ENCODE measurements at places on chromosomes 3 and 15.

DNA sequence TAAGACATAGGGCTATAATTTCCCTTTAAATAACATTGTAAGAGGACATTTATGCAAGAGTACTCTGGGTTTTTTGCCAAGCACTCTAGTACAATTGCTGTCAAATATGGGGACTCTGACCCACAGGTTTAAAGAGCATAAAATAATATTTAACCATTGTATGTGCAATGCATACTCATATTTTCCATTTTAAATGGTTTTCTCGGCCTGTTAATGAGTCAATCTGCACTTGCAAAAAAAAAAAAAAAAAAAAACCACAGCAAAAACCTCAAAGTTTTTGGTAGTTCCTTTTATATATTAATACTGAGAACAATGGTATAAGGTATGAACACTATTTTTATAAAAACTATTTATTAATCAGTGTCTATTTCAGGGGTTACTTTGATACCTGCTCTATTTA, 304.0 kb upstream of the CBLB start:
- DNase-seq = no peak

- DNase-seq = no peak
Measured at GRCh38 chr15:95470997-95471689, 859.4 kb upstream of the NR2F2 start.

GRCh38 chr15:47384341-47384740, 333.0 kb upstream of the SEMA6D start:
- no peak for DNase-seq

DNA sequence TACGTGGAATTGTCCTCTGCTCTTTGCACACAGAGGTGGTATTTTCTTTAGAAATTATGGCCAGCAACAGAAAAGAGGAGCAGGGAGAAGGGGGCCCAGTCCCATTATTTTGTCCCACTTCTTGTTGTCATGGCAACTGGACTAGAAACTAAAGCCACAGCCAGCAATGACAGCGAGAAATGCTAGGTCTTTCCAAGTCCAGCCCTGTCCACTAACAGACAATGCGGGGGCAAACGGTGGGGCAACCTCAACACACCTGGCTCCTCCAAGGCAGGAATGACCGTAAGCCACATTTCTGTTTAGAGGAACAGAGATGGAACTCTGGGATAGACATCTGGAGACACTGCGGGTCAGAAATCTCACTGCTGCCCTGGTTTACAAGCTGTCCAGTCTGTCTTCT, 107.3 kb downstream of the RFTN1 start:
- no peak for DNase-seq

- DNase-seq = peak; percentile 42
Measured at GRCh38 chr3:182921665-182922355, 58.5 kb downstream of the DCUN1D1 start.

Measured in K562 (cell line).